ENCODE measurements at places on chromosomes 16 and 17.

DNA sequence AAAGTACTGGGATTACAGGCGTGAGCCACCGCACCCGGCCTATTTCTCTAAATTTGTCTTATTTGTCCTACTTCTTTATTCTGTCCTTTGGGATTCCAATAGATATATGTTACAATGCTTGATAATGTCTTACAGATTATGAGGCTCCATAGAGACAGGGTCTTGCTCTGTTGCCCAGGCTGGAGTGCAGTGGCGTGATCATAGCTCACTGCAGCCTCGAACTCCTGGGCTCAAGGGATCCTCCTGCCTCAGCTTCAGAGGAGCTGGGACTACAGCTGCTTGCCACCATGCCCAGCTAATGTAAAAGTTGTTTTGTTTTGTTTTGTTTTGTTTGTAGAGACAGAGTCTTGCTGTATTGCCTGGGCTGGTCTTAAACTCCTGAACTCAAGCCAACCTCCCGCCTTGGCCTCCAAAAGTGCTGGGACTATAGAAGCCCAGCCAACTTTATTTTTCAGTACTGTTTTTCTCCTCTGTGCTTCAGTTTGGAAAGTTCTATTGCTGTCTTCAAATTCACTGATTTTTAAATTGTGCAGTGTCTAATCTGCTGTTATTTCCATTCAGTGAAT lies 10.3 kb downstream of the ANKRD13B start:
- DNase-seq: no peak

DNA sequence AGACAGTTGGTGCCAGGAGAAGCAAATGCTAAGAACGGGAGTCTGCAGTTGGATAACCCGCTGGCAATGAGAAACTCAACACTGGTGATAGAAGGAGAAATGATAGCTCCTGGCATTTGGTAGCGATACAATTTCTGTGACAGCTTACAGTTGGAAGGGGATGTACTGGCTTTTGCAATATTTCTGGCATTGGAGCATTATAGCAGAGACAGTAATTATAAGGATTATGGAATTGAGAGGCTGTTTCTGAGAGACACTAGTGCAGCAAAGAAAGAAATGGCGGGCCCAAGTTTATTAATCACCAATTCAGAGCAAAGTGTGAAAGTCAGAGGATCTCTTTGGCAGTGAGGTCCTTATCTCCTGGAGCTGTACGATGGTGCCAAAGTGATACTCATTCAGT lies 16.1 kb upstream of the SDK2 start:
- DNase-seq: no peak

DNA sequence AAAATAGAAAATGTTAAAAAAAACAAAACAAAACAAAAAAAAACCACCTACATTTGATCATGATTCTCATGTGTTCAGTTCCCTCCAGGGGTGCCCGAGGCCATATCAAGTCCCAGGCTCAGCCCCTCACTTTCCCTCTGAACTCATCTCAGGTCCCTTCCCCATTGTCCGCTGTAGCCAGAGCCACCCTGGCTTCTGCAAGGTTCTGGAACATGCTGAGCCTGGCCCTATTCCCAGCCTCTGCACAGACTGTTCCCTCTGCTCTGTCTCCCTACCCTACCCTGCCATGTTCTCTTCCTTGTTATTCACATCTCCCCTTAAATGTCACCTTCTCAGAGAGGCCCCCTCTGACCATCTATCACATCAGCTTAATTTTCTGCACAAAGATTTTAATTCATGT lies 46.9 kb downstream of the TK2 start:
- no peak for DNase-seq

DNA sequence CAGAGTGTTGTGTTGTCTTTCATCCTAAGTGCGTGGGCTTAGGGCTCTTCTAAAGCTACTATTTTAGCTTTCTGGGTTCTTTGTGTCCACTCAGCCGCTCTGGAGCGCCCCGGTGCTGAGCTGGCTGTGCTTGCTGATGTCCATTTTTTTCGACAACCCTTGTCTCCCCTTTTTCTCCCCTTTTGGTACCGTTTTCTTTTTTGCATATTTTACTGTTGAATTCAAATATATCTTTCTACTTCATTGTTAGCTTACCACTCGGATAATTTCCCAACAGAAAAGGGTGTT lies 1.2 kb downstream of the SRRM2 start:
- no peak for DNase-seq

GRCh38 chr16:84434800-84435199 lies 66.5 kb downstream of the ATP2C2 start:
- DNase-seq: peak; percentile 16

DNA sequence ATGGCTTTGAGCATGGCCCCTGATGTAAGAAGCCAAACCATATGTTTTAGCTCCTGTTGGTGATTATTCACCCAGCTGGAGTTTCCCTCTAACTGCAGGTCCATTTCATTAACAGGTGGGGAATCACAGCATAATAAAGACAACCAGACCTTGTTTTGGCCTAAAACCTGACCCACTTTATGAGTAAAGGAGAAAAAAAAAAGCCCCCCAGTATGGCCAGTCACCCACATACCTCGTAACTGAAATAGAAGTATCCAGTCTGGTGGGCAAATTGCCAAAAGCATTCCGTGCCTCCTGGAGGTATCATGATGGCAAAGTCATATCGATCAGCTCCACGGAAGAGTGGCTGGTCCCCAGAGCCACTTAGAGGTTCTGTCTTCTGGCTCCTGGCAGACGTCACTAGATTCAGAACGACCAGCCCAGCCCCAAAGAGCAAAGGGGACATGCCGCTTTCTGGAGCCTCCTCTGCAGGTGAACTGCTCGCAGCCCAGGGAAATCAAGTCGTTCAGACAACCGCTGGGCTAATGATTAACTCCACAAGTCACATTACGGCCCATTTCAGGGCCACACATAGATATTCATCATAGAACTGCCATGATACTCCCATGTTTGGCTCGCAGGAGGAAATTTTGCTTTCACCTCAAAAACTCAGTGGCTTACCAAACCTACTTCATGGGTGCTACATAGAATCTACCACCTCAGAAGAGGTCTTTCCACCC lies at the start of gene TMED6:
Gene TMED6 (minus strand): TSS at position 478 of the 719 bp plus-strand sequence. CDS start 33 bp downstream, at position 445.
- no peak for DNase-seq

DNA sequence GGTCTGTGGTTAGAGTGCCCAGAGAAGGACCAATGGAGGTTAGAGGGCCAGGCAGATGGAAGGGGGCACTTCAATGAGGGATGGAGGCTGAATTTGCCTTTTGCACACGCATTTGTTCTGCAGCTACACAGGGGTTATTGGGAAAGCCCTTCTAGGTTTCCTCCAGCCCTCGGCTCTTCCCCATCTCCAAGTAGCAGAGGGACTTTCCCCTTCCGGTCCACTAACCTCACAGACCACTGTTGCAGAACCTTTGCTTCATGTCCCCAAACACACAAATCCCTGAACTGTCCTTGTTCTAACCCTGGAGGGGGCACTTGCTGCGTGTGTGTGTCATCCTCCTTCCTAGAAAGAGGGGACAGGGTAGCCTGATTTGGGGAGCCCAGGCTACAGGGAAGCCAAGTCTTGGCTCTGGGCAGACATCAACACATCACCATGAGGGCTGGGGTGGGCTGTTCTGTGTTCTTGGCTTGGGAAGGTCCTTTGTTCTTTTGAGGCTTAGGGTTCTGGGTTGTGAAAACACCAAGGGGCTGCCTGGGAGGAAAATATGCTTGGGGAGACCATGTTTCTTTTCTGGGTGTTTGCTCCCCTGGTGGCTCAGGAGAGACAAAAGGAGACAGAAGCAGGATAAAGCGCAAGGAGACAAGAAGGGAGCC lies 7.3 kb upstream of the NR1D1 start:
- no peak for DNase-seq

GRCh38 chr16:84795329-84796053 lies 24.3 kb upstream of the CRISPLD2 start:
- no peak for DNase-seq

DNA sequence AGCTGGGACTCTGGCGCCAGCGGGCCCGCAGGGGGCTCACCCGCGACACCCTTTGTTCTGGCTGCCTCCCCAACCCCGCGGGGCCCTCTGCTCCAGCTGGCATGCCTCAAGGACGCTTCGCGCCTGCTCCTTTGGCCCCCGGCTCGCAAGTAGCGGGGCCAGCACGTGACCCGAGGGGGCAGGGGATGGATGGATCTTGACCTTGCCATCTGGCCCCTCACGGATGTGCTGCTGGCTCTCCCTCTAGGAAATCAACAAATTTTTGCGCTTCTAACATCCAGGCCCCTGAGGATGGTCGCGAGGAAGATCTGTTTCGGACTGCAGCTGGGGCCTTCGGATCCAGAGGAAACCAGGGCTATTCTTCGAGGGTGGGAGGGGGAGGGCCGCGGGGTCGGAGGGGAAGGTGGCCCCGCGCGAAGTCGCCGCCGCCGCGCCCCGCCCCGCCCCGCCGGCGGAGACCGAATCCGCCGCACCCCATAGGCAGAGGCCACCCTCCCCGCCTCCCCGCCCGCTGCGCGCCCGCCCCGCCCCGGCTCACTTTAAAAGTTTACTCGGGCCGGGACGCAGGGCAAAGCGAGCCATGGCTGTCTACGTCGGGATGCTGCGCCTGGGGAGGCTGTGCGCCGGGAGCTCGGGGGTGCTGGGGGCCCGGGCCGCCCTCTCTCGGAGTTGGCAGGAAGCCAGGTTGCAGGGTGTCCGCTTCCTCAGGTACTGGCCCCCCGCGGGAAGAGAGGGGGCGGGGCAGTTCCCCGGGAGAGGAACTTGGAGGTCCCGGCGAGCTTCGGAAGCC lies at the start of gene ACSF2:
Gene ACSF2 (plus strand): TSS at position 537 of the 790 bp plus-strand sequence. CDS start 44 bp downstream, at position 581.
- DNase-seq: peak; percentile 7

GRCh38 chr17:39171933-39172332 lies 6.0 kb upstream of the ARL5C start:
- DNase-seq: no peak

DNA sequence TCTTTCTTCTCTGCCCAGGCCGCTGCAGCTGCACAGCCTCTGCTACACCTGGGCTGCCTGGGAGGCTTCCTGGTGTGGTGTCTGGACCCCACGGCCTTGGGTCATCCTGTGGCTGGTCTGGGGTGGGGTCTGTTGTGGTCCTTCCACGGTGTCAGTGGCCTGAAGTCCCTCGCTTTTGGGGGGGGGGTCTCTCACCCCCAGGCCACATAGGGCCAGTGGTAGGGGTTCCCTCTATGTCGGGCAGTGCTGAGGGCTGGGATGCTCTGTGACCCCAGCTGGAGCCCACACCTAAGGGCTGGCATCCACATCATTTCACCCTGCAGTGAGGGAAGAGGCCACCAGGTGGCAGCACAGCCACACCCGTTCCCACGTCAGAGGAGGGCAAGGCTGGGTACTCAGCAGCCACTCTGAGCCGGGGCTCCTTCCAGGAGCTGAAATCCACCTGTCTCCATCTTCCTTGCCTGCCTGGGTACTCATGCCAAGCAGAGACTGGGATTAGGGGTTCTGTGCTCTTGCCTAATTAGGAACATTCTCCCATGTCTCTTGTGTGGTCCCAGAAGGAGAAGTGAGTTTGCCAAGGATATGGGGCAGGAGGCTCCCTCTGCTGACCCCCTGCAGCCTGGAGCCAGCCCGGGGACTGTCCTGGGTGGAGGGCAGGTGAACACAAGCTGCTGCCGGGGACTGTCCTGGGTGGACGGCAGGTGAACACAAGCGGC lies 13.0 kb downstream of the ENGASE start:
- peak; percentile 66 for DNase-seq

DNA sequence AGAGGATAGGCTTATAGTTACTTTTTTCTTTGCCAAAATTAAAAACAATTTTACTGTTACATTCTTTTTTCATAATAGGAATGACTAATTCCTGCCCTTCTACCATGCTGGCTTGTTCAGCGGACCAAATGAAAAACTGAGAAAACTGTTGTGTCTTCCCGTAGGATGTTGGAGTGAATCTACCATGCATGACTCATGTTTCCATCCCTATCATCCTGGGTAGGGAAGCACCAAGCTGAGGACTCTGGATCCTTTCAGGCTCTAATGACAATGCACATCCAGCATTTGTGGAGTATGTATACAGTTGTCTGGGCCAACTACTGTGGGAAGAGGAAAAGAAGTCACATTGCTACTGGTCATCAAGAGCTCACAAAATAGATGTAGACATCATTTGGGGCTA lies 41.1 kb upstream of the DHX8 start:
- no peak for DNase-seq

GRCh38 chr17:7515911-7516610 lies 31.9 kb downstream of the POLR2A start:
- DNase-seq: no peak

- no peak for DNase-seq
Measured at GRCh38 chr16:28998837-28999236, 14.0 kb downstream of the LAT start.

DNA sequence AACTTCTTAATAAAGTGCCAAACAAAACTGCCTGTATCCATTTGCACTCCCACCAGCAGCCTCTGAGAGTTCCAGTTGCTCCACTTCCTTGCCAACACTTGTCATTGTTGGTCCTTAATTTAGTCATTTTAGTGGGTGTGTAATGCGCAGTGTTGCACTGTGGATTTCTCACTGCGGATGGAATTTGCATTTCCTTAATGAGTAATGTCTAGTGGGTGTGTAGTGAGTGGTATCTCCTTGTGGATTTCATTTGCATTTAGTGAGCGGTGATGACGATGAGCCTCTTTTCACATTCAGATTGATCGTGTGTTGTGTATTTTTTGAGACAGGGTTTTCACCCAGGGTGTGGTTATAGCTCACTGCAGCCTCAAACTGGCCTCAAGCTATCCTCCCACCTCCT lies 4.1 kb upstream of the MSLN start:
- no peak for DNase-seq

GRCh38 chr16:76222853-76223252 lies 54.3 kb upstream of the CNTNAP4 start:
- no peak for DNase-seq

DNA sequence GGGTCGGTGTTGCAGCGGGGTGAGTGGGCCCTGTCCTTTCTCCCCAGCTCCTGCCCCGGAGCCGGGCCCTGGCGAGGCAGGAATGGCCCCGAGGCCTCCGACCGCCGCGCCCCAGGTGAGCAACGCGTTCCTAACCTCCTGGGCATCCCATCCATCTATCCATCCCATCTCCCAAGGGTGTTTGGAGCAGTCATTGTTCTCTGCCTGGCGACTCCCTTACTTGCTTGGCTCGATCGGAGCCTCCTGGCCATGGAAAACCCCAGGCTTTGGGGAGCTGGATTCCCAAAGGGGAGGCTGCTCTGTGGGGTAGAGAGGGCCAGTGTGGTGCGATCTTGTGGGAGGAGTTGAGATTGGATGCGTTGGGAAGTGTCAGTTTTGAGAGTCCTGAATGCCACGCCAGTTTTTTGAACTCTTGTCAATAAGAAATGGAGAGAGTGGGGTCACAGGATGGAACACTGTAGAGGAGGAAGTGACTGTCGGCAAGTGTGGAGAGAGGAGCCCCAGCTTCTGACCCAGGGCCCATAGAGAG lies 684 bp downstream of the ZFP90 start:
- DNase-seq: peak; percentile 33

GRCh38 chr16:87978127-87978526 lies 26.9 kb downstream of the BANP start:
- DNase-seq: no peak

DNA sequence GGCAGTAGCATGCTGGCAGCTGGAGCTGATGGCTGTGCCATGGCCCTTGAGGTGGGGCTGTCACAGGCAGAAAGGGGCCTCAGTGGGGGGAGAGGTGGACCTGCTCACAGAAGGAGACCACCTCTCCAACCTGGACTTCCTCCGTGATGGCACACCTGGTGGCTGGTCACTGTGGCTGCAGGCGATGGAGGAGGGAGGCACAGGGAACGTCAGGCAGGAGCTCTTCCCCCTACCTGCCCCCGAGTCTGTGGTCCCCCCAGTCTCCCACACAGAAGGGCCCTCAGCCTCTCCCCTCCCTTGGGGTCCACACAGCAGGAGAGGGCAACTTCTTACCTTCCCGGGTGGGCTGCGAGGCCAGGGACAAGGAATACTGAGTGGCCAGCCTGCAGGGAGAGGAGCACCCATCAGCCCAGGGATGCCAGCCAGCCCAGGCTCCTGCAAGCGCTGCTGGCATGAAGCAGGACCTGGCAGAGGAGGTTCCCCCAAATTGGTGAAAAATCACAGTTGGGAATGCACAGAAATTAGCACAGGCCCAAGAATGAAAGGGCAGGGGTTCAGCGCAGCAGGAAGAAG lies 96.5 kb downstream of the GOSR1 start:
- DNase-seq: no peak

Measured in NCI-H345 (cell line).